Camera-type eye (tissue), 1 donor: ENCODE measurements at places on chromosomes 12 and 14. TPM values are rescaled to one million over a fixed set of nuclear protein-coding genes. Genes with fewer than 3 reads are reported as not detected.

Gene CLEC14A
- 27.9 TPM for total RNA-seq

Gene FOXN4
- total RNA-seq: 3.4 TPM

Gene TROAP
- 6.2 TPM for total RNA-seq

Gene GARIN6
- not detected for total RNA-seq

Gene TGM1
- 6.2 TPM for total RNA-seq

Gene LRTM2
- total RNA-seq: 3.8 TPM

Gene CELA1
- total RNA-seq: not detected

Gene LTB4R
- 2.7 TPM for total RNA-seq

Gene ESR2
- total RNA-seq: 0.88 TPM

Gene HOXC10
- not detected for total RNA-seq

Gene SEC23A
- 152 TPM for total RNA-seq

Gene CLEC4C
- total RNA-seq: not detected

Gene CLMN
- 25.3 TPM for total RNA-seq

Gene TRHDE
- total RNA-seq: 23.5 TPM

Gene DTX1
- total RNA-seq: 19.1 TPM

Gene ING4
- 121 TPM for total RNA-seq

Gene SMOC1
- total RNA-seq: 25.9 TPM

Gene SPATS2
- 44.1 TPM for total RNA-seq

Gene SLC38A2
- 247 TPM for total RNA-seq
